ENCODE measurements at places on chromosomes 13 and 19.
A peak's percentile ranks its signal among the peaks of the same experiment; 100 is the strongest.

- no peak for DNase-seq
Observed at GRCh38 chr13:51957377-51958216, 53.7 kb downstream of the ATP7B start.

GRCh38 chr19:23563326-23563725 lies 123.7 kb downstream of the ZNF675 start:
- DNase-seq: no peak

DNA sequence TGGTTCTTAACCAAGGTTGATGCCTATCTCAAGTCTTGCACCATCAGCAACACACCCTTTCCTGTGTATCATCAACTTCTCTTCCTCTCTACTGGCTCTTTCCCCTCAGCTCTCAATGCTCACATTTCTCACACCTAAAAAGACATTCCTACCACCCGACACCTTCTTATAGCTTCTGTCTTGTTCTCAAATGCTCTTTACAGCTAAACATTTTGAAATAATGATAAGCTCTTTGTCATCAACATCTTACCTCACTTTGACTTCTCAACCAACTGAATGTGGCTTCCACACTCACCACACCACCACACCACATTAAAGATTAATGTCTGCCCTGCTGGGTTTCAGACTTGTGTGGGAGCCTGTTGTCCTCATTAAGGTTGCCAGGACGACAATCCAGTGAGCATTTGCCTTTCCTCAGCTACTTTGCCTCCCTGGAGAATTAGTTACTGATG lies 67.8 kb downstream of the RXFP2 start:
- DNase-seq: peak; percentile 19

- no peak for DNase-seq
Observed at GRCh38 chr13:44680746-44681355, 104.7 kb upstream of the TSC22D1 start.

DNA sequence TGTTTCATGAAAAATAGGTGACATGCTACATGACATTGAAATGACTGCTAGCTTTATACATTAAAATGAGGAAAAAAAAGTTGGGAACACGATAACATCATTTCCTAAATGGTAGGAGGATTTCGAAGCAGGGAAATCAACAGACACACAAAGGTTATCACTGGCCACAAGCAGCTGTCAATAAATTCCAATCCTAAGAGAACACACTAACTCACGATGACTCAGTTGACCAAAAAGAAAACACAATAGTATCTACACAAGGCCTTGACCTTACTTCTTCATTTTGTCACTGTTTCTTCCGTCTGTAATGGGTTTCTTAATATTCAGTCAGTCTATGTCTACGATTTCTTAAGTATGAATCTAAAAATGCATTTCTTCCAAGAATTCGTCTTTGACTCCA lies 36.5 kb downstream of the STARD13 start:
- DNase-seq: no peak

DNA sequence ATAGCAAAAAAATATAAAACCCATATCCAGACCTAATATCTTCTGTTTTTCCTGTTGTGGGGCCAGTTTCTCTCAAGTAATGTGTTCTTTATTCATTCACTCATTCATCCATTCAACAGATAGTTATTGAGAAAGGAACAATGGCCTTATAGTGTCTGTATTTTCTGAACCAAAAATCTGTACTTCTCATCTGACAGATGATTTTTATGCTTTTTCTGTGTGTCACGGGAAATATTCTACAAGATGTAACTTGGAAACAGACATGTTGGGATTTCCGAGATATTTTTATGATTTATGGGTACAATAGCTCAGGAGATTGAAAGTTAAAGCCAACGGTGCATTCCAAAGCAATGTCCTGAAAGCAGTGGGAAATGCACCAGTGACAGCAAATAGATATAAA lies 5.7 kb downstream of the ACOD1 start:
- DNase-seq: no peak

- peak; percentile 65 for DNase-seq
Observed at GRCh38 chr19:1025960-1026782, at the start of gene CNN2. Gene CNN2 (plus strand): TSS chr19:1026608. CDS start chr19:1026662, 54 bp downstream.

DNA sequence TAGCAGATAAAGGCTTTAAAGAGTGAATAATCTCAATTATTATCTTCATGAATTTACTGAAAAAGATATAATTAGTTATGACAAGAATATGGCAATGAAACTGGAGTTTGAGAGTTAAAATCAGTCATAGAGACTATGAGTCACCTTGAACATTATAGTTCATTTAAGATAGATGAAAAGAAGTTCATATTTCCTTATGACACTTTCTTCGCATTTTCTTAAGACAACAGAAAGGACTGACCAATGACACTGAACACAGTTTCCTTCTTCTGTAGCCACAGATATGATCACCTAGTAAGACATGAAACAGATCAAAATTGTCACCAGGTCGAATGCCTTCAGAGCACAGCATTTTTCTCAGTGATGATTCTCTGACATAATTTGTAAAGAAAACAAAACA lies 202.1 kb downstream of the KLF12 start:
- peak; percentile 20 for DNase-seq

DNA sequence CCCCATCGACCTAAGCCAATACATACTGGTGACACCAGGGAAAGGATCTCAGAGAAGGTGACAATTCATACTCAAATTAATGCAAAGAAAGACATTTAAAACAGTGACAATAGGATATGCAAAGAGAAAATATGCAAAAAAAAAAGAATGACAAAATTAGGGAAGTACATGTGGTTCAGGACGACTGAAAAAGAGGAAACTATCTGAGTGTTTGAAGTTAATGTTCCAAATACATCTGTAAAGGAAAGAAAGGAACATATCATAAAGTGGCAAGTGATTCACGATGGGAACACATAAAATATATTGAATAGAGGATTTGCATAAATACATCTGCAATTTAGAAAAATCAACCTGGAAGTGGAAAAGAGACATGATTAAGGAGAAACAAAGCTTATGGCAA lies 441.4 kb downstream of the SLITRK5 start:
- no peak for DNase-seq

DNA sequence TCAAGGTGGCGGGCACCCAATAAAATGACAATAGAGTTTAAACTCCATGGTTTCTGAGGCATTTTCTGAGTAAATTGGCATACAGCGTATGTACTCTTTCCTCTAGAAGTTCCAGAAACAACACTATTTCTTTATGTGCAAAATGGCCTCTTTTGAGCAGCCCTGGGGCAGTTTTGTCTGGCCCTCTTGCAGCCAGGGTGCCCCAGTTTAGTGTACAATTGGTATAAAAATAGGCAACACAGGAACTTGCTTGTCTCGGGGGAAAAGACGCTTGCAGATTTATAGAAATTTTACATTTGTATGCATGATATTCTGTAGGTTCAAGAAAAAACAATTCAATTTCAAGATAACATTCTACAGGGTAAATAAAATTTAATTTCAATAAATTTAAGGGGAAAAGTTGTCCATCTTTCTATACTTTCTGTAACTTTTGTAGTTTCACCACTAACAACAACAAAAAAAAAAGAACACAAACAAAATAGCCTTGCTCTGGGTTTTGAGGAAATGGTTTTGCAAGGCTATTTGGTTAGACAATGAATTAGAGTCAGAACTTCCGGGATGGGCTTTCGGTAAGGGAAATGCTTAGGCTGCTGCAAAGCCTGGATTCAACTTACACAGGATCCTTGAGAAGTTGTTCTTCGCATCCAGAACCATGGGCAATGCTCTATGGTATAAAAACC lies 45.3 kb downstream of the LRCH1 start:
- DNase-seq: no peak

GRCh38 chr19:8702350-8702749 lies 3.8 kb upstream of the ACTL9 start:
- DNase-seq: peak; percentile 73

- no peak for DNase-seq
Observed at GRCh38 chr19:33312065-33312464, 9.7 kb upstream of the CEBPA start.

- peak; percentile 16 for DNase-seq
Observed at GRCh38 chr19:47106821-47107201, 6.8 kb downstream of the ZC3H4 start.

DNA sequence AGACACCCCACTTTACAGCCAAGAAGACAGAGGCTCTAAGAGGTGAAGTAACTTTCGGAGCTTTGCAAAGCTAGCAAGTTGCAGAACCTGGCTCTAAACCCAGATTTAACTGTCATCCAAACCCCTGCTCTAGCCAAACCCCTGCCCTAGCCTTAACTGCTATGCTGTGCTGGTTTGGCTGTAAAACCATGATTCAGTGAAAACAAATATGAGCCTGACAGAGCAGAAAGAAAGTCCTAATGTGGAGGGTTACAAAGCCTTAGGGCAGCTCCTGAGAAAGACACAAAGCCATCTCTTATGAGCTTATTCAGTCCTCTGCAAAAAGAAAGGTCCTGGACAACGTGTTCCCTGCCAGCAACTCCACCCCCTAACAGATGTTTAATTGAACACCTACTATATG lies 172.8 kb downstream of the KATNAL1 start:
- no peak for DNase-seq

DNA sequence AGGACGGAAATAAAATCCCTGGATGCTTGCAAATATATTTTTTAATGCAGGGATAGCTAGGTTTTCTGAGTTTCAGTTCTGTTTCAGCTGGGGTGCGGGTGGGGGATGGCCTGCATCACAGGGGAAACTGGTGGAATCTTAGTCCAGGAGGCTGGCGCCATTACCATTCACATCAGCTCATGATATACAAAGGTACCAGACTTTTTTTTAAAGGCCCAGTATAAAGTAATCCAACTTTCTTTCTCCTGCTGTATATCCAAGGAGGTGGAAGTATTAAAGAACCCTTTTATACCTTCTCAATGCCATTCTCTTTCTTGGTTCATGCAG lies 343.8 kb downstream of the KCNRG start:
- no peak for DNase-seq

DNA sequence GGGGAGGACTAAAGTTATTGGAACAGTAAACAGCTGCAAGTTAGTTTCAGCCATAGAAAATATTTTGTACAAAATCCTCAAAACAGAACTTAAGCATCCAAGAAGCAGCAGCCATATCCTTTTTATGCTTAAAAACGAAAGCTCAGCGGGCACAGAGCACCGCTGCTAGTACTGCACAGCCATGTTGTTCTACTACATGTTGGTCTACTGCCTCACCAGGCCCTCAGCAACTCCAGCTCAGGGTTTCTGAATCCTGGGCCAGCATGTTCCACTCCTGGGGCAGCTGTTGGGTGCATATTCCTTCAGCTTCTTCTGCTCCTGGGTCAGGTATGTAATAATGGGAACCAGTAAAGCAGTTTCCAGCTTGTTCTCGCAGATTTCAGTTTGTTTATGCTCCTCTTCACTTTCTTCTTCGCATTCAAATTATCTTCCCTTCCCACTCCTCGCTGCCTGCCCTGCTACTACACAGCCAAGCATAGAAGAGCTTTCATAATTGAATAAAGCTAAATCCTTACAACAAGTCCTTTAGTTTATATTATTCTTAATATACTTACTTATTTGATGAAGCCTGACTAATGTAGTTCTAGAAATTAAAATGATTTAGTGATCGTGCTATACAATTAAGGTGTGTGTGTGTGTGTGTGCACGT lies 820.5 kb upstream of the ATXN8OS start:
- DNase-seq: no peak

GRCh38 chr19:27905074-27905473 lies 1307.9 kb downstream of the UQCRFS1 start:
- DNase-seq: no peak

DNA sequence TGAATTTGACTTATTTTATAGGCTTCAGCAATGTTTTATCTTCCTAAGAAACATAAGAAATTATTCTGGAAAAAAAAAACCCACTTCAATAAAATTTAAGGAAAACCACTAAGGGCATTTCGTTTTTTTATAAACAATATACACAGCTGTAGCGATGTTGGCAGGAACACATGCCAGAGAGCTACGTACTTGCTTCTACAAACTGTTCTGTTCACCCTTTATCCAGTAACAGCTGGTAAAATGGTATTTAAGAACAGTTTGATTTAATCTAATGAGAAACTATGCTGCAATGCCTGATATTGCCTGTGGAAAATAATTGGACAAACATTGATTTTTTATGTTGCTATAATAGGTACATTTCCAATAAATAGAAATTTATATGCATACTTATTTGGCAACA lies 137.2 kb upstream of the DACH1 start:
- DNase-seq: no peak

DNA sequence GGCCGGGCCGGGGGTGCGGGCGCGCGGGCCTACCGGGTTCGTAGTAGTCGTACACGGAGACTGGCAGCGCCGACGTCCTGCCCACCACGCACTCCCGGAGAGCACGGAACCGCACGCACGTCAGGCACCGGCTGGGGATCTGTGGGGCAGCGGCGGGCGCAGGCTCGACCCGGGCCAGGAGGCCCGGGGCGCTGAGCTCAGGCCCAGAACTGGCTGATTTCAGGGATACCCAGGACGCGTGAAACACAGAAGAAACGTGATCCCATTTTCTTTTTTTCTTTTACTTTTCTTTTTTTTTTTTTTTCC lies 9.0 kb downstream of the F2RL3 start:
- DNase-seq: no peak

GRCh38 chr13:26749285-26749684 lies 11.3 kb downstream of the GPR12 start:
- peak; percentile 5 for DNase-seq

GRCh38 chr13:72253754-72254153 lies 386.8 kb upstream of the DACH1 start:
- DNase-seq: no peak

- no peak for DNase-seq
Observed at GRCh38 chr19:46406976-46407375, 6.4 kb downstream of the CCDC8 start.

DNA sequence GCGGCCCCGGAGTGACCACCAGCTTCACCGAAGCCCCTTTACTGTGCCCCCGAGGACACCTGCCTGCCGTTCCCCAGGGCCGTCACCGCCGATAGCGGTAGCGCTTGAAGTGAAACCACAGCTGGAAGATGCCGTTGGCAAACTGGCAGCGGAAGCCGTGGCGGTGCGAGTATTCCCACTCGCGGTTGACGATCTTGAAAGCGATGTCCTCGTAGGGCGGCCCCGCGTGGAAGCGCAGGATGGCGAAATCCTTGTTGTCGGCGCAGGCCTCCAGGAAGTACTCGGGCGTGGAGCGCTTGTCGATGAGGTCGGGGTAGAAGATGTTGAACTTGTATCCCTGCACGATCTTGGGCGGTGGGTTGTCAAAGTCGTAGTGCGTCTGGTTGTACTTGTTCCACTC lies 5.2 kb upstream of the TBXA2R start:
- DNase-seq: no peak

GRCh38 chr19:39514840-39515550 lies at the start of gene SELENOV:
Gene SELENOV (plus strand): TSS chr19:39515139. CDS start chr19:39515213, 74 bp downstream.
- DNase-seq: no peak

Data from activated CD4-positive, alpha-beta T cell treated with anti-CD3 and anti-CD28 coated beads, Interleukin-2, amount 50 U/mL, for 16 hours (primary cell).